ENCODE measurements at places on chromosomes 3 and 15.
A peak's percentile ranks its signal among the peaks of the same experiment; 100 is the strongest.

DNA sequence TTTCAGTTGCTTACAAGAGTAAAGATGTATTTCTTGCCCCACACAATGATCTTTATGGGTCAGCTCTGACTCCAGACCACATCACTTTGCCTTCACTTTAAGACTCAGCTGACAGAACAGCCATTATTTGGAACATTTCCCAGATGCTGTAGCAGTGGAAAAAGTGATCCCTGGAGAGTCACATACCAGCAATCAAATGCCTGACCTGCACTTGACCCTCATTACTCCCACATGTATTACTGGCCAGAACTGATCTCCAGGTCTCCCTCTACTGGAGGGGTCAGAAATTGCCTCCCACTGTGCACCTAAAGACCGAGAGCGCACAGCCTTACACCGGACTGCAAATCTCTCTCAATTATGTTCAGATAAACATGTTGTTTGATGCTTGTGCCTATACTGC lies 88.6 kb upstream of the ZNF385D start:
- peak; percentile 91 for DNase-seq

DNA sequence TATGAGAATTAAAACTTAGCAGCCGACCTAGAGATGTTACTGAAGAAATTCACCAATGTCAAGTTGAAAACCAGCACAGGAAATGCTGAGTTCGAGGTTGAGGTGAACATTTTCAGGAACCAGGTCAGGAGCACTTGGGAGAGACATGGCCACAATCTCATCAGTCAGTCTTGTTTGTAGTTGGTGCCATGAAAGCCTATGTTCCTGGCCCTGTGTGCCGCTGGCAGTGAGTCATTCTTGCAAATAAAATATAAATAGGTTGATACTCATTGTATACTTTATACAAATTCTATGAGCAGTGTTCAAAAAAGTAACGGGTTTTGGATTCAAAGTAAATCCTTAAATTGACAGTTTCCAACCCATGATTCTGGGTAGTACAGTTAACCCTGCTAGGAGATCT lies 1.5 kb upstream of the FSIP1 start:
- peak; percentile 20 for DNase-seq

- DNase-seq = no peak
Observed at GRCh38 chr3:10432931-10433330, 72.5 kb downstream of the ATP2B2 start.

- DNase-seq = peak; percentile 7
Observed at GRCh38 chr3:28347374-28348264, 902 bp upstream of the ZCWPW2 start.

GRCh38 chr3:85672761-85673160 lies 714.0 kb downstream of the CADM2 start:
- DNase-seq = no peak
